ENCODE measurements at places on chromosomes 5 and 9.

GRCh38 chr5:122586351-122586750 is 188.5 kb upstream of the SNX2 start:
- no peak for DNase-seq

GRCh38 chr5:103444333-103445038 is 118.1 kb downstream of the NUDT12 start:
- no peak for DNase-seq

DNA sequence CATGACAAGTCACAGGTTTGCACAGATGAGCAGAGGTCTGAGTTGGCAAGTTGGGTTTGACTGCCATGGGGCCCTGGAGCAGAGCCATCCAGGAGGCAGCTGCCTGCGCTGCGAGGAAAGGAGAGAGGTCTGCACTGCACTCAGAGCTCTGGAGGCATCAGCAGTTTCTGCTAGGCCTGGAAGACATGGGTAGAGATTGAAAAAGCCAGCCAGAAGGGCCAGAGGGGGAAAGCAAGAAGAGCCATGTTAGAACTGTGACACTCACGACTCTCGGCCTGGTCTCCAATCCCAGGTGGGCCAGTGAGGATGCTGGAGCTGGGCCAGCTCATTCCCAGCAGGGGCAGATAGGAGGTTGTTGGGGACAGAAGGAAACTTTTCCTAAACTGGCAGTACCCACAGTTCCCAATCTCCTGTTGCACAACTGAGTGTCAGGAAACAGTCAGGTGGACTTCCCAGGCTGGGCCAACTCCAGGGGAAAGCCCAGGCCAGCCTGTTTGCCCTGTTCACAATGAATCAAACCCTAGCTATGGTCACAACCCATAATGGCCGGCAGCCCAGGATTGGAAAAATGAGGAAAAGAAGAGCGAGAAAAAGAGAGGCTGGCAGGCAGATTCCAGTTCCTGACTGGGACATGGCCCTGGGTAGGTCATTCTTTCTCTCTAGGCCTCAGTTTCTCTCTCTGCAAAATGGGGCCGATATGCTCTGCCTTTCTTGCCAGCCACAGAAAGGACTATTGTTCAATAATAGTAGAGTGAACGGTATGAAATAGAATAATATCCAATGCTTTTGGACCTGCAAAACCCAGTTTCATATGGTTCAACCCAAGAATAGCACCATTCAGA is 7.8 kb upstream of the ORM1 start:
- DNase-seq, result no peak

- no peak for DNase-seq
Measured at GRCh38 chr9:37952731-37953130, 48.8 kb upstream of the SLC25A51 start.

GRCh38 chr5:83029912-83030311 is 47.3 kb downstream of the TMEM167A start:
- no peak for DNase-seq
